ENCODE measurements at places on chromosomes 2 and 18.

GRCh38 chr2:232731470-232731869 lies 34.3 kb downstream of the GIGYF2 start:
- DNase-seq, result no peak
- H3K27ac ChIP-seq, result peak overlapping the region; percentile 32
- H3K27me3 ChIP-seq, result no peaks in the 10 kb centered on the region
- no peak overlapping the region for H3K4me3 ChIP-seq
- peaks cover 14% of the 10 kb centered on the region for H3K4me1 ChIP-seq

GRCh38 chr2:202841090-202841867 lies 30.3 kb downstream of the ICA1L start:
- H3K4me3 ChIP-seq, result no peak overlapping the region
- no peaks in the 10 kb centered on the region for H3K27me3 ChIP-seq

DNA sequence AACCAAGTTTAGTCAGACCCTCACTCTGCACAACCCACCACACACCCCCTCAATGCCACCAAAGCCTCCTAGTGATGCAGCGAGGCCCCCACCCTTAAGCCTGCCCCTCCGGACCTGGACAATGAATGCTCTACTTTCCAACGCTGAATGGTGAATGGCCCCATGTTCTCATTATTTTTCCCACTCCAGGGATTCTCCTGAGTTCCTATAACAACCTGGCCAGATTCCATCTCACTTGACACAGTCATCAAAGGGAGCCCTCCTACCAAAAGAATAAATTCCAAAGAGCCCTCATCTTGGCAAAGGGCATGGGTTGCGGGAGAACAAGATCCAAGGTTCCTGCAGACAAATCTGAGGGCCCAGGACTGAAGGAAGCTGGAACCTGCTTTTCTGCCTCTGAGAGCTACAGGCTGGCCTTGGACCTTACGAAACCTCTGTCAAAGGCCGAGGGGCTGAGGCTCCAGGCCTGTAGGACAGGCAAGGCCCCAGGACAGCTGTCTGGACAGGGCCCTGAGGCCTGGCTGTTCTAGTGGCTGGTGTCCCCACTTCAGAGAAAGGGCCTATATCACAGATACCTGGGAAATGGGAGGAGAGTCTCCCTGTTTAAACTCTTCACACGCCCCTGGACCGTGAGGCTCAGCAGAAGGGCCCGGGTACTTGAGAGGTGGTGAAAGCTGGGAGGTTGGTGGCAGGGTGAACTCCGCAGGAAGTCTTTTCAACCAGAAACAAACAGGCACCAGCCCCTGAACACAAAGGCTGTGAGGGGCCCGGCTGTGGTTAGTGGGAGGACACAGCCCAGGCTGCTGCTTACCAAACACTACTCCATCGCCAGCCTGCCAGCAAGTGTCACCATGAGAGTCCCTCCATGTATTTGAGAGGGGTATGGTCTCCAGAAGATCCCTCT lies 27.3 kb downstream of the SFXN5 start:
- no peaks in the 10 kb centered on the region for H3K4me1 ChIP-seq
- H3K4me3 ChIP-seq, result no peak overlapping the region
- no peak for DNase-seq

- H3K27me3 ChIP-seq, result no peaks in the 10 kb centered on the region
- H3K36me3 ChIP-seq, result peaks cover 14% of the 10 kb centered on the region
Measured at GRCh38 chr2:232839411-232840079, 30.5 kb upstream of the SNORC start.

DNA sequence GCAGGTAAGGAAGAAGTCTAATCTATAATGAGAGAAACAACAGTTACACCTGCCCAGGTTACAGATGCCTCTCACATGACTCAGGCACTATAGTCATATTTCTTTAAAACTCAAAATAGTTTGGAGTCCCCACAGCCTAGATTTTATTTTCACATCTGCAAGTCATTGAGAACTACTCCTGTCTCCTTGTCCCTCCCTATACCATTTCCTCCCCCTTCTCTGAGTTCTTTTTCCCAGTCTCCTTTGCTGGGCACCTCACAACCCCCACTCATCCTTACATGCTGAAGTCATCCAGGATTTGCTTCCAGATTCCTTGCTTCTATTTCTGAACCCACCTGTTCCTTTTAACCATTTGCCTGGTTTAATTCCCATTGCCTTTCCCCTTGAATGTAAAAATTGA lies 73.1 kb upstream of the KCNE4 start:
- DNase-seq, result no peak
- H3K4me3 ChIP-seq, result no peak overlapping the region
- H3K36me3 ChIP-seq, result no peaks in the 10 kb centered on the region
- peaks cover 48% of the 10 kb centered on the region for H3K27me3 ChIP-seq
- peaks cover 3% of the 10 kb centered on the region for H3K4me1 ChIP-seq

- H3K36me3 ChIP-seq, result peaks cover 5% of the 10 kb centered on the region
- no peaks in the 10 kb centered on the region for H3K27me3 ChIP-seq
- DNase-seq, result no peak
- peak overlapping the region; percentile 88 for H3K4me3 ChIP-seq
- peak overlapping the region; percentile 94 for H3K27ac ChIP-seq
Measured at GRCh38 chr2:177239932-177240630, 24.4 kb downstream of the NFE2L2 start.

Measured in T-helper 17 cell (primary cell).